ENCODE measurements at places on chromosomes 5 and 9. TPM values are rescaled to one million over a fixed set of nuclear protein-coding genes. Genes with fewer than 3 reads are reported as not detected.

DNA sequence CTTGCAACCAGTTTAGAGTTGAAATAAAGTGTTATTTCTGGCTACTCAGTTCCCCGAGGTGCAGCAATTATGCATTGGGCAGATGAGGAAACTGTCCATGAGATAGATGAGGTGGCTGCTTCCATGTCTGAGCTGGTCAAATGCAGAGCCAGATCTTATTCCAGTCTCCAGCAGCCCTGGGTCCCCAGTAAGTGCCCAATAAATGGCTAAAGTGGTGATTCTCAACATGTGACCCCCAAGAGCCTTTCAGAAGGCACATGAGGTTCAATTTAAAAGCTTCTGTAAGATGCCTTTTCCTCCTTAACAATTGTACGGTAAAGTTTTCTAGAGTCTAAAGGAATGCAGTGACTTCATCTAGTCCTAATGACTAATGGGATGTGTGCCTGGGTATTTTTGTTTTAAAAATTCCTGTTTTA, 17.5 kb downstream of the ATOX1 start:
- no peak for DNase-seq

PCDHGA7 gene
- total RNA-seq: 0.99 TPM

RANBP6 gene
- 22.9 TPM for total RNA-seq

DNA sequence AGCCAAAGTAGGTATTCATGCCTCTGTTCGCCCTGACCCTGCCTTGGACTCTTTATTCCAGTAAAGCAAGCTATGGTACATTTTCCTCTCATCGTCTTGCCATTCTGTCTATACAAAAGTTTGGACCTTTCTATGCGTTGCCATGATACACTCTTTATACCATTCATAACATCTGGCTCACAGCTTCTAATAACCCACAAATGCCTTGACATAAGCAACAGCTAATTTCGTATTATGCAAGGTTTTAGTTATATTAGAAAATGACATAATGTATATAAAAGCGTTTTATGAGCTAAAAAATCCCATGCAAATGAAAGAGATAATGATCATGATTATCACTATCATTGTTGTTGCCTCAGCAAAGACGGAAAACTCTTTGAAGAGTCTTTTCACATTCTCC, 265.7 kb downstream of the TMEM167A start:
- no peak for DNase-seq

- no peak for DNase-seq
Observed at GRCh38 chr5:9841516-9842170, 211.5 kb upstream of the TAS2R1 start.

DNA sequence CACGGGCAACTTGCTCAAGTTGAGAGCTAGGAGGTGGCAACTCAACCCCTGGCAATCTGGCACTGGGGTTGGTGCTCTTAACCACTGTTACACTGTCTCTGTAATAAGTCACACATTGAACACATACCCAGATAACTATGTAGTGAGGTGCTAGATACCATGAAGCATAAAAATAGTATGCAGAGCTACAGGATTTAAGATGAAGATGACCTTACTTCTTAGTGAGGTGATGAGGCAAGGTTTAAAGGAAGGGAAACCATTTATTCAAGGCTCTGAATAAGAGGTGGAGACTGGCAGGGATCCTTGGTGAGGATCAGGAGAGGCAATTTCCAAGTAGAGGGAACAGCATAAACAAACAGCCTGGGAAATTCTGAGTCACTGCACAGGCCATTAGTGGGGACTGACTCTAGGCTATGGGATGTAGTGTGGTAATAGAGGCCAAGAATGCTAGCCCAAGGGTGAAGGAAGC, 67.6 kb upstream of the NR3C1 start:
- peak; percentile 16 for DNase-seq

- DNase-seq: no peak
Observed at GRCh38 chr5:81800797-81801196, 49.9 kb upstream of the SSBP2 start.

PTPN3 gene
- total RNA-seq: 2.6 TPM

- peak; percentile 87 for DNase-seq
Observed at GRCh38 chr9:87713278-87713987, 12.5 kb upstream of the CTSL start.

GRCh38 chr5:120413686-120414085, 50.4 kb upstream of the PRR16 start:
- peak; percentile 56 for DNase-seq

DNA sequence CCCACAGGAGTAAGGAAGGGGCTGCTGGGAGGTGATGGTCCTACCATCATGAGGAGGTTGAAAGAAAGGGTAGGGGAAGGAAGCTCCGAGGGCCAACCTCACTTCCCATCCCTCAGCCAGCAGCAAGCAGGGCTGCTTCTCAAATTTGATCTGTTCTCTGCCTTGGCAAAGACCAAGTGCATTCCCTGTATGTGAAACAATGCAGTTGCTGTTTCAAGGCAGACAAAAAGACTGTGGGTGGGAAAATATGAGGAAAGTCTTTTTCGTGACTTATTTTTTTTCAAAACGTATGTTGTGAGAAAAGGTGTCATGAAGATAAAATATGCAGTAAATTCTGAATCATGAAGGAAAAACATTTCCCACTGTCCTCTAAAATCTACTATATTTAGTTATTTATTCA, 165.9 kb downstream of the ARSB start:
- DNase-seq: no peak

GRCh38 chr5:94308442-94308841, 310.0 kb downstream of the KIAA0825 start:
- DNase-seq: no peak

DNA sequence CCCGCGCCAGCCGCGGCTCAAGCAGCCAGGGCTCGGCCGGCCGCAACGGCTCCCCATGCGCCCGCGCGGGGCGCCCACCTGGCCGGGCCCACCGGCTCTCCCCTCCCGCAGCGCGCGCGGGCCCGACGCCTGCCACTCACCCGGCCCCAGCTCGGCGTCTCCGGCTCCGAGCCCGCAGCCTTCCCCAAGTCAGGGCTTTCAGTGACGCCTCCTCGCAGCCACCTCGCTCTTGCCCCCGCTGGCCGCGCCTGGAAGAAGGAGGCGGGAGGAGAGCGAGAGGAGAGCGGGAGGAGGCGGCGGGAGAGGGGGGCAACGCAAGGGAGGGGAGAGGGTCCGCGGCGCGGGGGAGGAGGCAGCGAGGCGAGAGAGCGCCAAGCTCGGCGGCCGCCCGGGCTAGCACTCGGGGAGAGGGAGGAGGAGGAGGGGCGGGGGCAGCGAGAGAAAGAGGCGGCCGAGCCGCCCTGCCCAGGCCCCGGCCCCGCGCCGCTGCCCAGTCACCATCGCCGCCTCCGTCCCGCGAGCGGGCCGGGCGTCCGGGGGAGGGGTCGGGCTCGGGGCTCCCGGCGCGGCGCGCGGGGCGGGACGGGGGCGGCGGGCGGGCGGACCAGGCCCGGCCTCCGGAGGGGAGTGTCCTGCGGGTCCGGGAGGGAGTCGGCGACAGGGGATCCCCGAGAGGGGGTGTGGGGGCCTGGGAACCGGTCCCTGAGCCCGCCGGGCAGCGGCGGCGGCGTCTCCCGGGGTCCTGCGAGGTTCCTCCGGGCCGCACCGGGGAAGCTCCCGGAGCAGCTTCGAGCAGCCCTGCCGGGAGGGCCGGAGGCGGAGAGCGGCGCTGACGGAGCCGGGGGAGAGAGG, at the start of gene LHFPL2:
TSS of gene LHFPL2 (minus strand) at position 414 of the 852 bp plus-strand sequence. CDS start 138,559 bp downstream, outside the sequence.
- DNase-seq: peak; percentile 79

SCGB3A2 gene
- not detected for total RNA-seq

GRCh38 chr9:122367774-122368460, 2.9 kb upstream of the PTGS1 start:
- DNase-seq: no peak

AGXT2 gene
- total RNA-seq: not detected

- peak; percentile 33 for DNase-seq
Observed at GRCh38 chr5:62385816-62386400, 17.8 kb downstream of the DIMT1 start.

DNA sequence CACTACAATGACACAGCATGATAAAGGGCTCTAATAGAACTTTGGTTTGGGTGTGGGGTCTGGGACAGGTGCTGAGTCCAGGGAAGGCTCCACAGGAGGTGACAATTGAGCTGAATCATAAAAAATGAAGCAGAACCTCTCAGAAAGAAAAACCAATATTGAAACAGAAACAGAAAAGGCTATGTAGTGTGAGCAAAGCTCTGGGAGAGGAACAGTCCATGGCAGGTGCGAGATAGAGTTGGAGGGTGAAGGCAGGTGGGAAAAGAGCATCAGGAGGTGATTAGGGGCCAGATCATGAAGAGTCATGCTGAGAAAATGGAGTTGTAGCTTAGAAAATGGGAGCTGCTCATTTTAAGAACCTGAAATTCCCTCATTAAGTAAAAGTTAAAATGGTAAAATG, 164.9 kb downstream of the KCTD16 start:
- DNase-seq: no peak

DNA sequence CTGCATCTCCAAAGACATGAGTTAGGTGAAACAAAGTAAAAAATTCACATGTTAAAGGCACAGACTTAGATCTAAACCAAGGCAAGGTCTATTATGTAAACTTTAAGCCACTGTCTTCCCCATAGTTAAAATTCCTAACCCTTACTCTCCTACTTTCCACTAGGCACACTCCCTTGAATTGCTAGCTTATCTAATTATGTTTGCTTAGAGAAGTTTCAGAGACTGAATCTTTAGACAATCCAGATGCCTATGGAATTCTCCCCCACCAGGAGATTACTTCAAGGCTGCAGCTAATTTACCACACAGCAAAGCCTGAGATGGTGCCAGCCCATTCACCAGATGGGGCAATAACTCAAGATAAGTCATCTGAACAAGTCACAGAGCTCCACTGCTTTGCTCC, 803.1 kb upstream of the COX7C start:
- DNase-seq: no peak

DNA sequence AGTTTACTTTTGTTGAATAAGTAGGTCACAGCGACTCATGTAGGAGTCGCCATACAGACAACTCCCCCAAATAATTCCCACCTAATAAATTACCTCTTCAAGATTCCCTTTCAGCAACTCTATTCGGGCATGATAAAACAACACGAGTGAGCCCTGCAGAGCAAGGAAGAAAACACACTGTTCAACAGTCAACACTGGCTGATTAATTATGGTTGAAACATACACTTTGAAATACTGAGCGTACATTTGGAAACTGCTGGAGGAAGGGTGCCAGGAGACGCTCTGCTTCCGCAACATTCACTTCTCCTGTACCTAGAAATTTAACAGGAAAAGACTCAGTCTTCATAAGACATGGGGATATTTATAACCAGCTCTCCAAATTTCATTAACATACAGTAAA, 117.5 kb downstream of the TTC39B start:
- no peak for DNase-seq

DNA sequence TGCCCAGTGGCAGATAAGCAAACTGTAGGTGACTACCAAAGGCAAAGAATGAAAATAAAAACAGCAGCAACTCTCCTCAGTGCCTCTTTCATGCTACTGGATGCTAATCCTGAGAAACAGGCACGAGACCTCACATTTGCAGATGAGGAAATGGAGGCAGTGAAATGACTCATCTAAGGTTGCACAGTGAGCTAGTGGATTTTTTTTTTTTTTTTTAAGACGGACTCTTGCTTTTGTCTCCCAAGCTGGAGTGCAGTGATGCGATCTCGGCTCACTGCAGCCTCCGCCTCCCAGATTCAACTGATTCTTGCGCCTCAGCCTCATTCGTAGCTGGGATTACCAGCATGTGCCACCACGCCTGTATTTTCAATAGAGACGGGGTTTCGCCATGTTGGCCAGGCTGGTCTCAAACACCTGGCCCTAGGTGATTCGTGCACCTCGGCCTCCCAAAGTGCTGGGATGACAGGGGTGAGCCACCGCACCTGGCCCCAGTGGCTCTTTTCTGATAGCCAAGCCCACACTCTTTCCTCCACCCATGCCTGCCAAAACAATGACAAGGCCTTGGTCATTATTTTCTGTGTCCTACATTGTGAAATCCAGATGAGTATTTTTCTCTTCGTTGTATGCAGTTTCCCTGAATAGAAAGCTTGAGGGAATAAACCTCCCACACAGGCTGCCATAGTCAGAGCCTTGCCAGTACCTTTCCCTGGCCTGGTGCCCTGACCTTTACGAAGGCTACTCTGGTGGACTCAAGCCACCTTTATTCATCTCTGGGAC, 19.2 kb downstream of the DOCK2 start:
- no peak for DNase-seq

SPATA31E1 gene
- not detected for total RNA-seq

DNA sequence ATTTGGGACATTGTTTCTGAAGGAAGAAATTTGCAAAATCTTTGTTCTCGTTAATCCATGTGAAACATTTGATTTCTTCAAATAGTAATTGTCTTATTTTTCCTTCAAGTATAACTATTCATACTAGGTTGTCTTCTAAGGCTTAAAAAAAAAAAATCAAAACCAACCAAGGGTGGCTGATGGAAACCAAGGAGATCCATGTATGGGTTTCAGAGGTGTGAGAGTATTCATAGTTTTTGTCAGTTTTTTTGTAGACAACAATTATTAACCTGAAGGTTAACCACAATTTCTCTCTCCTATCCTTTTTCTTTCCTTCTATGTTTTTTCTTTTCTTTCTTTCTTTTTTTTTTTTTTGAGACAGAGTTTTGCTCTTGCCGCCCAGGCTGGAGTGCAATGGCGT, 35.4 kb downstream of the KDM4C start:
- no peak for DNase-seq

HEXB gene
- 112 TPM for total RNA-seq

- no peak for DNase-seq
Observed at GRCh38 chr9:98784831-98785806, 11.2 kb downstream of the ANKS6 start.

GOLM1 gene
- 15.9 TPM for total RNA-seq

RABL6 gene
- 43.8 TPM for total RNA-seq

DNA sequence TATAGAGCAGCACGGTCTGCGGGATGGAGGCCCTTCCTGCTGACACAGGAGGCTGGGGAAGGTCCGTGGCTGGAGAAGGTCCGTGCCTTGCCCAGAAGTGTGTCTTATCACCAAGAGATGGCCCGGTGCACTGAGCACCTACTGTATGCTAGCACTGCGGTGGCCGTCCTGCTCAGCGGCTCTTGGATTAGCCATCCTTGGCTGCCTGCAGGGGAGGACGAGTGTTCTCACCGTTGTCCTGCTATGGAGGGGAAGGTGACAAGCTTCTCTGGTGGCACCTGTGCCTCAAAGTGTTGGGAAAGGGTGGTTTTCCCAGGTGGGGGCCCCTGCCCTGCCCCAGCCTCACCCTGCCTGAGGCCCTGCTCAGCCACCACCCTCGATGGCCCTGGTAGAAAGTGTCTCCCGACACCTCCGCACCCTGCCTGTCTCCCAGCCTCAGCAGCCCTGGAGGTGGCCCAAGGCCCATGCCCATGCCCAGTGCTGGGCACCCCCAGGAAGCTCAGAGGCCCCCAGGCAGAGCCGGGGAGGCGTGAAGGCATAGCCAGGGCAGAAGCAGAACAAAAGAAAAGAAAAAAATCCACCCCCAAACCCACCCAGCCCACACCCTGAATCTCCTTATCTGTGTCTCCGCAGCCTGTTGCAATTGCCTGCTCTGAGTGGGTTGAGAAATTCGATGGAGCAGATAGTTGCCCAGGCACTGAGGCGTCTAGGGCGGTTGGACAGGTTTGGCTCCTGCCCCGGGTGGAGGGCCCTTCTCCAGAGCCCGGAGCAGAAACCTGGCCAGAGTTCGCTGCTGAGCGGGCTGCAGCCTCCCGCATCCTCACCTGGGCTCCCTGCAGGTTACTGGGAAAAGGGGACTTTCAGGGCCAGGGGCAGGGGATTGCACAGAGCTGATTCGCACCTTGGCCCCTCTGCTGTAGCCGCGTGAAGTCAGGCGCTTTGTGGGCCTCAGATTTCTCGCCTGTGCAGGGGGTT, 30.5 kb downstream of the RXRA start:
- DNase-seq: no peak

- no peak for DNase-seq
Observed at GRCh38 chr5:25448646-25449045, 803.9 kb upstream of the CDH10 start.

GRCh38 chr5:179373961-179374505, 28.8 kb upstream of the ADAMTS2 start:
- no peak for DNase-seq

All from lung microvascular endothelial cell (primary cell).